ENCODE measurements at places on chromosomes 11 and 22.

- no peak for DNase-seq
Measured at GRCh38 chr11:106087815-106088435, 10.5 kb downstream of the AASDHPPT start.

DNA sequence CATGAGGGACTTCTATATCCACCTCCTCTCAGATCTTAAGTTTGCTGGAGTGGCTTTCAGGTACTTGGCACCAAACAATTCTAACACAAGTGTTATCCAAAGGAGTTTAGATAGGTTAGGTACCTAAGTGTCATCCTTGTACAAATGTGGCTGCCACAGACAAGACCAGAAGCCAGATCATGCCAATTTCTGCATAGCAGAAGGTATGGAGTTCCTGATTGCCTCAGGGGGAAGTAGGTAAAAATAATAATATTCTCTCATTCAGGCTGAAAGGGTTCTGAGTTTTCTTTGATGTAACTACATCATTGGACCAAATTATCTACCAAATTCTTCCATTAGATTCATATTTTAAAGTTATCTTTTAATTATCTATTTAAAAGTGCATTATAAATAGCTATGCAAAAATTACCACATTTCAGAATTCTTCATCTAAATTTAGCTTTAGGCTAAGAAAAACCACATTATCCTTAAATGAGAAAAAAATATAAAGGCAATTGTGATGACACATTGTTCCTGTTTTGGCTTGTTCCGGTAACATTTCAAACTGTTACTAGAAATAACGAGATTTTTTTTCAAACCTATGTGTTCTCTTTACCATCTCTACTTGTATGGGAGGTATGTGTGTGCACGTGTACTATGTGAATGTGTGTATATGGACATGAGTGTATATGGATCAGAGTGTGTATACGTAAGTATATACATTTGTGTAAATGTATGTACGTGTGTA is 66.2 kb upstream of the POU2AF2 start:
- no peak for DNase-seq

DNA sequence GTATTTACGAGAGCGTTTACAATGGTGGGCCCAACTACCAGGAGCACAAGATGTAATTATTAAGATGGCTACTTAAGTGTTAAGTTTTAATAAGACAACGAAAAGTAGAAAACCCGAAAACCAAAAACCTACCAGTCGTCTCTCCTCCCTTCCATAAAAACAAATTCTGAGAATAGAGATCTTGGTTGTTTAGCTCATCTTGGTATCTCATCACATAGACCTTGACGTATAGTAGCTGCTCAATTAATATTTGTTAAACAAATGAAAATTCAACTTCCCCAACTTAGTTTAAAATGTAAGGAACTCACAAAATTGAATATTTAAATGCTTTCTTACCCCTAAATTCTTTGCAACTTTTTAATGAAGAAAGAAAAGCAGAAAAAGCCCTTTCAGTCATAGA is 669 bp downstream of the KDM4D start:
- DNase-seq: no peak

DNA sequence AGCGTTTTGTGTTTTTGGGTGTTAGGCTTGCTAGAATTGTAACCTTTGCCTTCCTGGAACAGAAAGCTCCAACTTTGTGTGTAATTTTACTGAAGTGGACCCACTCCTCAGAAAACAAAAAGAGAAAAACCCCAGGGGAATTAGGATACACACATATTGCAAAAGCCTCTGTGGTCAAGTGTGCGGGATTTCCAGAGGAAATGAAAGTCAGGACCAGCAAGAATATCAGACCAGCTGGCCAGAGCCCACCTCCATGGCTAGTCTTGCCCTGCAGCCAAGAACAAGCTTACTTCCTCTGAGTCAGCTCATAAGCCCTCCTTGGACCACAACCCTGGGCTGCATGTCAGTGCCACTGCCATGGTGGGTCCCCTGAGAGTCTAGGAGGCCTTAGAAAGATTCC is 37.0 kb upstream of the FTH1 start:
- DNase-seq: no peak

DNA sequence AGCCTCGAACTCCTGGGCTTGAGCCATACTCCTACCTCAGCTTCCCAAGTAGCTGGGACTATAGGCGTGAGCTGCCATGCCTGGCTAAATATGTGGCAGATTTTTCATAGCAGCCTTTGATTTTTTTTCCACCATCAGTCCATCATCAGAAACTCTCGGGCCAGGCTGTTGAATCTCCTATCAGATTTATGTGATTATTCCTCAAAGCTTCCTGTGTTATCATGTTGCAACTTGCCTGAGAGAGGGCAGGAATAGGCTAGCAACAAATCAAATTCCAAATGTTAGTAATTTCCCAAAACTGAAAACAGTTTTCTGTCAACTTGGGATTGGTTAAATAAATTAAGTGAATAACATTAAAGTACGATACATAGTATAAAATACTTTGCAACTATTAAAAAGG is 3.4 kb downstream of the LRRC51 start:
- no peak for DNase-seq

DNA sequence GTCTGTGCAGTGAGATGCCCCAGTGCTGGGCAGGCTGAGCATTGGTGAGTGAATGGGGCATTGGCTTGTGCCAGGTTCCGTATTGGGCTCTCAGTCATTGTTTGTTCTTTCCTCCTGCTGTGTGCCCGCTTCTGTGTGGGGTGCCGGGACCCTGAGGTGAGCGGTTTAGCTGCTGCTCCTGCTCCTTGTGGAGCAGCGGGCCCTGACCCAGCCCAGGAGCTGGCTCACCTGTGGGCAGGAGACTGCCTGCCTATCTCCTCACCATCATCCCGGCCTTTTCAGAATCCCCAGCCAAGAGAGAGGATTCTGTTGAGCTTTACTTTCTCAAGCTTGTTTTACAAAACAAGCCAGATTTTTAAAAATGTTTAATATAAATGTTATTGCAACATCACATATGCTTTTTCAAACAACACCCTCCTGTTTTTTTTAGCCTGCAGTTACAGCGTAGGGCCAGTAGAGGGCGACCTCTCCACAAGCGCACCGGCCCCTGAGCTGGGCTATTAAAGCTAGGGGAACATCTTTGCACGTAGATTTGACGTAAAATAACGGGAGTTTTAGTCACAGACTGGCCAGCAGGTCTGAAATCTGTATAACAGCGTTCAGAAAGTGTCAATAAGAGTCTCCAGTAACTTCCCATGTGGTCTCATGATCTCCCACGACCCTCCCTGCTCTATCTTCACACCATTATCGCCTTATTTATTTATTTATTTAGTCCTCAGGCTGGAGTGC is 25.1 kb upstream of the RELT start:
- no peak for DNase-seq

- no peak for DNase-seq
Measured at GRCh38 chr11:134761926-134762247, 349.8 kb upstream of the B3GAT1 start.

DNA sequence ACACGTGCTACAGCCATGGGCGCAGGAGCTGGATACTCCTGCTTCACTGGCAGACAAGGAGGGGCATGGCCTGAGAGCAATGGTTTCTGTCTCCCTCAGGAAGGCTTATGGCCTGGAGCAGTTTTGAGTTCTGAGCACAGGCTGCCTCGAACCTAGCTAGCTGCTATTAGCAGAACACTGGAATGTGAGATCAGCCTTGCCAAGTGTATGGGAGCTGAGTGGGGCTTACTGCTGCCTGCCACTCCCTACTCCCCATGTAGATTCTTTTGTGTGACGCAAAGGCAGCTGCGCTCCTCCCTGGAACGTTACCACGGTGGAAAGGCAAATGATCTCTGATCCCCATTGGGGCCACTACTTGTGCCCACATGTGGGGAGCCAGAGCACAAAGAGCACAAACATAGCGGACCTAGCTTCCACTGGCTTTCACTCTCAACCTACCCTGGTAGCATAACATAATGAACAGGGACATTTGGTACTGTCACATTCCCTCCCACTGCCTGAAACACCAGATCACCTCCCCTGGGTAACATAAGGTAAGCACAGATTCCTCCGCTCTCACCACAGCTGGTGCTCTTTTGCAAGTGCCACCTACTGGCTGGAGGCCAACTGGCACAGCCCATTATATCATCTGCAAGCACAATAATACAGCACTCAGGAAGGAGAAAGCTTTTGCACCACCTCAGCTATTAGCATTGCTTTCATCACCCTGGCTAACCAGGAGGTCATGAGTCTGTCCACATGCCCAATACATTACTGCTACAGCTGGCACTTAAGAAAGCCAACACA is 84.6 kb upstream of the GUCY1A2 start:
- no peak for DNase-seq

GRCh38 chr11:2929531-2929949 is 320 bp upstream of the PHLDA2 start:
- DNase-seq: no peak

DNA sequence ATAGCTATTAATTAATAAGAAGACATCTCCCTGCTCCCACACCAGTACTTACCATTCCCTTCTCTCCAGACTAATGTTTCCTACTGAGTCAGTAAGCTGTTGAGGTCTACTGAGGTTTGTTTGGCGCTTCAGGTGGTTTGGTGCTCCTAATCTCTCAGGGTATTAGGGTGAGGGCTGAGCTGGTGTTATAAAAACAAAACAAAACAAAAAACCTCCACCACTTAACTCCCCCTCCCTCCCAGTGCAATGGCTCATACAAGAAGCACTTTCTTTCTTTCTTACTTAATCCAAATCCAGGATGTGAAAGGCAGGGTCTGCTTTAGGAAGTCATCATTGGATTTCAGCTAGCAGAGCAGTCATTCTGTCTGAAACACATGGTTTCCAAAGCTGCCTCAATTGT is 15.3 kb downstream of the CSTPP1 start:
- DNase-seq: no peak

DNA sequence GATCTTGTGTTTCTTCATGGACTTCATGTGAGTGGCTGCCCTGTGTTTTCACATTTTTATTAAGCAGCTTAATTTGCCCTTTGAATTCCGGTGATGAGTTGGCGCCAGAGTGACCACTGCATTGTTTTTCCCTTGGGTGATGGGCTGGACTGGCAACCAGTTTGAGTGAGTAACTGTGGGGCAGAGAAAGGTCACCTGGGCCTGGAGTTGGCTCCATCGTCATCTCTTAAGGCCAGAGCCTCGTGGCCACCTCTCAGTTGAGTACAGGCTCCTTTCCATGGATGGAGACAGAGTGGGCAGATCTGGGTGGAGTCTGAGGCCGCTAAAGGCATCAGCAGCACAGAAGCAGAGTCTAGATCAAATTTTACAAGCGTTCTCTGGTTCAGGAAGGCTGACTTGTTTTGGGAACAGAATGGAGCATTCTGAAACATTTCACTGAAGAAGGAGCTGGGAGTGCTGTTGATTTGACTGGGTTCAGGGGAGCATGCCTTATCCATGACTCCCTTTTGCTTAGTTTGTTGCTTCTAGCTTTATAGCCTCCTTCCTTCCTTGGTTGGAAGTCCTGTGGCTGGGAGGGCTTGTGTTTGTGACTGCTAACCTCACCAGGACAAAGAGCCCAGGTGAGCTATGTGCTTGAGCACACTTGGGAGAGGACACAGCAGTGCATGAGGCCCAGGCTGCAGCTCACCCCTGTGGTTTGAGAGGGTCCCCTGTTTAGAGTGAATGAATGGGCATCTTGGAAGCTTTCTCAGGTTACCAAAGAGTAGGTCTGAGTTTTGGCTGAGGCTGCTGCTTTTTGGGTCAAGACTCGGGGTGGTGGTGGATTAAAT is 7.8 kb downstream of the BCR start:
- DNase-seq: no peak

GRCh38 chr22:35021161-35021560 is 44.8 kb upstream of the ISX start:
- DNase-seq: no peak

- DNase-seq: no peak
Measured at GRCh38 chr11:131219646-131220045, 150.8 kb upstream of the NTM start.

GRCh38 chr22:27419473-27419872 is 382.1 kb downstream of the MN1 start:
- DNase-seq: no peak

- DNase-seq: no peak
Measured at GRCh38 chr11:13538044-13538443, 42.2 kb upstream of the PTH start.

DNA sequence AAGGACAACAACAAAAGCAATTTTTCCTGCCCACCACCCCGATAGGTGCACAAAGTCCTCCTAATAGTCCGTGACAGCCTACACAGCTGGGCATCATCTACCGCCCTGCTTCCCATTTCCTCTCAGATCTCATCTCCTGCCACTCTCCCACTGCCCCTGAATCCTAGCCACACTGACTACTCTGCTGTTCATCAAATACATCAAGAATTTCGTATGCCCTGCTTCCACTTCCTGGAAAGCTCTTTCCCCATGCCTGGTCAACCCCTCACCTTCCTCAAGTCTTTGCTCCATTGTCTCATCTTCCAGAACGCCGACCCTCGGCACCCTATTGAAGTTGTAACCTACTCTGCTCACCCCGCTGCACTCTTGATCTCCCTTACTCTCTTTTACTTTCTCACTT is 320.1 kb downstream of the OPCML start:
- no peak for DNase-seq

DNA sequence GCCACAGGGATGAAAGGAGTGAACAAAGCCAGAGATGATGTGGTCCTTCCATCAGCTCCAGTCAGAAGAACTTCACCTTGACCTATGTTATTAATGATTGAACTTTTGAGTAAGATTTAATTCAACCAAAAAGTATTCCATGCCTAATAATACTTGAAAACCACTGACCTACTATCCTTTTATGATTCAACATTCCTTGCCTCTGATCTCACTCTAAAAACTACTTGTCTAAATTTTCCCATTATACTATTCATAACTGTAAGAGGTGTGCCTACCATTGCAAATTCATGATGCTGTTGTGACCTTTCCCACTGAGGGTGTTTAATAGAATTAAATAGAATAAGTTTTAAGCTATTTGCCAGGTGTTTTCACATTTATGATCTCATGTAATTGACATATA is 164.7 kb upstream of the GUCY1A2 start:
- DNase-seq: no peak

DNA sequence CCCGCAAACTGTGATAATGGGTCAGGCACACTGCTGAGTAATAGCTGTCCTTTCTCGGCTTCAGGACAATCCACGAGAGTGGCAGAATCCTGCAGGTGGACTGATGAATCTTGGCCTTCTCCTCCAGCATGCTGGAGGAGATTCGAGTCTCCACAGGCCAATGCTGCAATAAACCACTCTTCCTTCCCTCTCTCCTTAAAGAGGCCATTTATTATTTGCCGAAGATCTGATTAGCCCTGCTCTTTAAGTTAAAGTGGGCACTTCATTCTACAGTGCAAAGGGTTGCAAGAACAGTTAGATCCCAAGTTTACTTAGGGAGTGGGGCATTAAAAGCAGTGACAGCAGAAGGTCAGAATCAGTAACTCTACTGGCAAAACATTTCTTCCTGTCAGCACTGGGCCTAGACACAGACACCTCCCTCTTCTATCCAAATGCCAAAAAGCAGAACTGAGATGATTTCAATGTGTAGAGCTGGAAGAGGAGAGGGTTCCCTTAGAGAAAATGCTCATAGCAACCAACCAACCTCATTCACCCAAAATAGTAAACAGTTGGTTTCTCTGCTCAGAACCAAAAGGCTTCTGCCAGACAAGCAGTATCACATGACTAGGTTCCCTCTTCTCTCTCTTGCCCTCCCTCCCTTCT is 121.7 kb downstream of the SGSM3 start:
- DNase-seq: no peak

All from esophagus squamous epithelium (tissue), 5 donors.